ENCODE measurements at places on chromosomes 2 and 18.

- no peak for DNase-seq
Observed at GRCh38 chr2:143730953-143731260, 601.7 kb downstream of the ARHGAP15 start.

DNA sequence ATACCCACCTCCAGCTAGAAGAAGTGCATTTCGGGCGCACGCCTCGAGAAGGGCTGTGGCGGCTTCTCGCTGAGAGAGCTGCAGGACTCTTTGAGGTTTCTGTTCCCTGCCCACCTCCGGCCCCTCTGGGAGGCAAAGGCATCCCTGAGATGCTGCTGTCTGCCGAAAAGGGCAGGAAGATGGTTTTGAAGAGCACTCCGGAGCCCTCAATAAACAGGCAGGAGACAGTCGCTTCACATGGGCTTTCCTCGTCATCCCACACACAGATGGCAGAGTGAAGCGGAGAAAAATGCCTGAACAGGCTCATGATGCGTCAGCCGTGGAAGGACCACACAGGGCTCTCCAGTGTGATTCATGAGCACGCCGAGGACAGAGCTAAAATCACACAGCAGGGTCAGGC, 25.4 kb upstream of the GLI2 start:
- DNase-seq = no peak

GRCh38 chr2:8421658-8422449, 260.0 kb upstream of the ID2 start:
- no peak for DNase-seq

DNA sequence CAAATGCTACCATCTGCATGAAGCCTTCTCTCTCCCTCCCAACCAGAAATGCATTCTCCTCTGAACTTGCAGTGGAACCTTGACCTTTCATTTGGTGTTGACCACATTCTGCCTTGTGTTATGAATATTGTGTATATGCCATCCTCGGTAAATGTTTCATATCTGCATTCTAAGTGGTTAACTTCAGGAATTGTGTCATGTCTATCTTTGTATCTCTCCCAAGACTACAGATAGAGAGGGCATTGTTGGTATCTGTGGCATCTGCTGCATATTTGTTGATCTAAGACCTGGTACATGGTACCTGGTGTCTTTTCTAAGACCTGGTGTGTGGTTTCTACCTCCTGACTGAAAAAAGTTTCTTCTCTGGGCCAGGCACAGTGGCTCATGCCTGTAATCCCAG, 34.0 kb downstream of the CASP10 start:
- no peak for DNase-seq

DNA sequence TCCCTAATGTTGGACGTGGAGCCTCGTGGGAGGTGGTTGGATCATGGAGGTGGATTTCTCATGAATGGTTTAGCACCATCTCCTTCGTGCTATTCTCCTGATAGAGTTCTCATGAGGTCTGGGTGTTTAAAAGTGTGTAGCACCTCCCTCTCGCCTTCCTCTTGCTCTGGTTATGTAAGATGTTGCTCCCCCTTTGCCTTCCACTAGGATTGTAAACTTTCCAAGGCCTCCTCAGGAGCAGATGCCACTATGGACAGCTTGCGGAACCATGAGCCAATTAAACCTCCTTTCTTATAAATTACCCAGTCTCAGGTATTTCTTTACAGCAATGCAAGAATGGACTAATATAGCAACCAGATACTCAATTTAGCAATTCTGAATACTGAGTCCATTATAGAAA, 82.4 kb upstream of the PELI1 start:
- no peak for DNase-seq

DNA sequence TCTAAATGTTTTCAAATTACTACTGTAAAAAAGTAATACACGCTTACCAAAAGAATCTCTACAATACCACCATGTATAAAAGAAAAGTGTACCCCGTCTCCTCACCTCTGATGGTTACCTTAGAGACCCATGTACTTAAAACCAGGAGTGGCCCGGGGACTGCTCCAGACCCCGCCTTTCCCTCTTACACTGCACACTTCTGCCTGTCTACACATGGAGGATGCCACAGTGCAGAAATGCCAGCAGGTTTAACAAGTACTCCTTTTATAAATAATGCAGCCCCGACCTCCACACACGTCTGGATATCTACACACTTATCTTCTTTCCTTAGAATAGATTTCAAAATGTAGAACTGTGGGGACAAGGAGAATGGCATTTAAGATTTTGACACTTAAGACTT, 5.3 kb downstream of the HDAC4 start:
- no peak for DNase-seq

DNA sequence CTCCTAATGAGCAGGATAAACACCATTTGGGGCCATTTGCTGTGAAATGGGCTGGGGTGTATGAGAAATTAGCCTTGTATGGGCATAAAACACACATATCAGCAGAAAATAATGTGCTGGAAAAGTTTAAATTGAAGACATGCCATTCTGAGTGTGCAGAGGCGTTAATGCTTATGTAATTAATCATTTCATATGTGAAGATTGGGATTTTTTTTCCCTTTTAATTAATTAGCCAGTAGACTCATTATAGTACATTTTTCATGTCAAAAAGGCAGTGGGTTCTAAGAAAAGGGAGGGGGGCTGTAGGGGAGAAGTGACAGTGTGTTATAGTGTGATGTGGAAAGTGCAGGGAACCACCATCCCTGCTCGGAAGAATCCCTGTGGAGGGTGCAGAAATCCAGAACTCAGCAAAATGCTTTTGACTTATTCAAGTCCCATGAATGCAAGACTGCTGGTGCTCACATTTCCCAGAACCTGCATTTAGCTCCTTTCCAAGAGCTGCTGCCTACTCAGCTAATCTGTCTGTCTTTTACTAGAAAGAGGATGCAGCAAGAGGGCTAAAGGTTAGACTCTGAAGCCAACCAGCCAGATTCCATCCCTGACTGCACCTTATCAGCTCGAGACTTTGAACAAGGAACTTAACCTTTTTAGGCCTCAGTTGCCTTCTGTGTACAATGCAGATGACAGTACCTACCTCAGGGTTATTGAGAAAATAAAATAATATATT, 11.6 kb upstream of the COX7A2L start:
- no peak for DNase-seq

DNA sequence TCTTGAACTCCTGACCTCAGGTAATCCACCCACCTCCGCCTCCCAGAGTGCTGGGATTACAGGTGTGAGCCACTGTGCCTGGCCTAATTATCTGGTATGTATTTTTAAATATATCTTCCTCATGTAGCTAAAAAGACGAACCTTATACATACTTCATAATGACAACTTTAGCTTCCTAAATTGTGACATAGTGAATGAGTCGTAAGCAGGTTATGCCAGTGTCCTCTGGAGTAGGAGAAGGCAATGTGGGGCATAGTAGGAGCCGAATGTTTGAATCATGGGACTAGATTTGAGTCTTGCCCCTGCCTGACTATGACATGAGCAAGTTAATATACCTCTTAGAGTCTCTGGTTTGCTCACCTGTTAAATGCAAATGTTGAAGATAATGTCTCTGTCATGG, 95.8 kb upstream of the FOSL2 start:
- DNase-seq = peak; percentile 33

DNA sequence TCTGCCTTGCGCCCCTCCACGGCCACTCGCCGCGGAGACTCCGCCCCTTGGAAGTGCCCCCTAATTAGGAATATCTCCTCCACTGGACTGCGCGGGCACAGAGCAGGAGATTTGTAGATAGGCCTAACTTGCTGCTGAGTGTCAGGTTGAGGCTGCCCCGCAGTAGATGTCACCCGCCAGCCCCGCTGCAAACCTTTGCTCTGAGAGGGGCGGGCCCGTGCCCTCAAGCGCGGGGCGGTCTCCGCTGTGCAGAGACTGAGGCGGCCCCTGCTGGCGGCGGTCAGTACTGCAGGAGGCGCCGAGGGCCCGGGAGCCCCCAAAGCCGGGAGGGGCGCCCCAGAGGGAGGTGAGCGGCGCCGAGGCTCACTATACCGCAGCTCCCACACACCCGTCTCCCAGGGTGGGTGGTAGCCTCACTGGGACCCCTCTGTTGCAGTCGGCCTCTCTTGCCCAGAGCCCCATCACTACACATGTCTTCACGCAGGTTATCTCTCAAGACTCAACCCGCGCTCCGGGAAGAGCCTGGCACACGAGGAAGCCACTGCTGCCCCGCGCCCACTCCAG, 2.9 kb upstream of the NEURL3 start:
- DNase-seq = peak; percentile 76

DNA sequence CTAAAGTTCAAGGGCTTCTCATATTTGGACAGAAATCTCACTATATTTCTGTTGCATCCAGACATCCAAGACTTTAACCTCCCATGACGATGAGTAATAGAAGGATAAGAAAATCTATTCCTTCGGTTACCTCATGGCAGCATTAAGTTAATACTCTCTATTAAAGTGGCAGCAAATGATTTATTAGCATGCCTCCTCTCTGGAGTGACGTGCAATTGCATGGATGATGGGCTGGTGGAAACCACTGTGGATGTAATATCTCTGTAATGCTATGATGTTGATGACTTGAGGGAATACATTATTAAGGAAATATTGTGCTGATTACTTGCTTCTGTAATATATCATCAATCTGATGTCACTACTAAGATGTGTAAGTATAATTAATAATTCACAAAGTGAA, 336.8 kb downstream of the DSEL start:
- no peak for DNase-seq

DNA sequence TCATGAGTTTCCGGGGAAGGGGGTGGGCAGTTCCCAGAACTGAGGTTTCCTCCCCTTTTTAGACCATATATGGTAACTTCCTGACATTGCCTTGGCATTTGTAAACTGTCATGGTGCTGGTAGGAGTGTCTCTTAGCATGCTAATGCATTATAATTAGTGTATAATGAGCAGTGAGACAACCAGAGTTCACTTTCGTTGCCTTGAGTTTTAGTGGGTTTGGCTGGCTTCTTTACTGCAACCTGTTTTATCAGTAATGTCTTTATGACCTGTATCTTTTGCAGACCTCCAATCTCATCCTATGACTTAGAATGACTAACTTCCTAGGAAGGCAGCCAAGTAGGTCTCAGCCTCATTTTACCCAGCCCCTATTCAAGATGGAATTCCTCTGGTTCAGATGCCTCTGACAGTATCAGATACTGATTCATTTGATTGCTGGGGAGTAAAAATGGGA, 447.3 kb downstream of the XIRP2 start:
- peak; percentile 43 for DNase-seq

DNA sequence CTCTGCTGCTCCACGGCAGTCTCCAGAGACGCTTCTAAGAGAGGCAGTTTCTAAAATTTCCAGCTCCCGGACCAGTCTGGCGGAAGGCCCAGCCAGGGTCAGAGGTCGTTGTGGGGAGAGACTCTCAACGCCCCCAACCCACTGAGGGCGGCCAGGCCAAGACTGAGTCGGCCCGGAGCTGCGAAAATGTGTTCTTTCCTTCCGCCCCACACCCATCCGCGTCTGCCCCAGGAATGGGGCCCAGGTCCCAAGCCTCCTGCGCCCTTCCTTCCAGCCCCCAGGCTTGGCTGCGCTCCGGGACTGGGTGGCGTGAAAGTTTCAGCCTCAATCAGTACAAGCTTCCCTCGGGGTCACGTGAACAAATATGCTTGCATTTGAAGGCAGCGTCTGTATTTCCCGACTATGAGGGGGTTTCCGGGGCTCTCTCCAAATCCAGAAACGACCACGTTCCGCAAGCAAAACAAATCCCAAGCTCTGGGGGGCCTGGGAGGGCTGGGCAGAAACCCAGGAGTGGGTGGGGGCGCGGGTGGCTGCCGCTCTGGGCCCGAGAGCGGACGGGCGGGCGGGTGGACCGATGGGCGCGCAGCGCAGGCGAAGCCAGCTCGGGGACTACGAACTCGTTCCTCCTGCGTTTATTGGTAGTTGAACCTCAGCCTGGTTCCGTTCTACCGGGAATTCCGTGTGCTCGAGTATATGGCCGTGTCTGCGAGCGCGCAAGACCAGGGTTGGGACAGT, 3.3 kb downstream of the HOXD3 start:
- no peak for DNase-seq

Measured in LoVo (cell line).